ENCODE measurements at places on chromosomes 7 and 10. TPM values are rescaled to one million over a fixed set of nuclear protein-coding genes. Genes with fewer than 3 reads are reported as not detected.

The TECPR1 gene
- total RNA-seq, result 34.5 TPM

The ARHGAP22 gene
- not detected for total RNA-seq

- peak within 1 kb of the TSS; percentile 81 for H3K4me3 ChIP-seq
- H3K27ac ChIP-seq, result peak within 1 kb of the TSS; percentile 78
- peaks cover 3% of the 10 kb centered on the region for H3K36me3 ChIP-seq
- peak; percentile 96 for DNase-seq
- H3K27me3 ChIP-seq, result peaks cover 3% of the 10 kb centered on the region
Measured at GRCh38 chr7:19708397-19709248, at the start of gene POLR1F. Gene POLR1F (minus strand): TSS chr7:19709037. CDS start chr7:19709016, 21 bp downstream.

- no peak overlapping the region for H3K27ac ChIP-seq
- no peaks in the 10 kb centered on the region for H3K27me3 ChIP-seq
- DNase-seq, result no peak
- H3K4me1 ChIP-seq, result peaks cover 56% of the 10 kb centered on the region
- H3K4me3 ChIP-seq, result no peak overlapping the region
Measured at GRCh38 chr10:12357525-12358151, 8.3 kb downstream of the CAMK1D start.

- no peak overlapping the region for H3K27ac ChIP-seq
- H3K27me3 ChIP-seq, result no peaks in the 10 kb centered on the region
- H3K36me3 ChIP-seq, result peaks cover 13% of the 10 kb centered on the region
- H3K4me1 ChIP-seq, result peaks cover 21% of the 10 kb centered on the region
- H3K4me3 ChIP-seq, result no peak overlapping the region
Measured at GRCh38 chr10:17067376-17068264, 62.0 kb downstream of the CUBN start.

- no peaks in the 10 kb centered on the region for H3K4me1 ChIP-seq
- H3K36me3 ChIP-seq, result no peaks in the 10 kb centered on the region
Measured at GRCh38 chr7:146096994-146097393, 19.6 kb upstream of the CNTNAP2 start.

Measured in activated CD4-positive, alpha-beta memory T cell treated with anti-CD3 and anti-CD28 coated beads for 36 hours (primary cell).